ENCODE measurements at places on chromosomes 1 and 21.

DNA sequence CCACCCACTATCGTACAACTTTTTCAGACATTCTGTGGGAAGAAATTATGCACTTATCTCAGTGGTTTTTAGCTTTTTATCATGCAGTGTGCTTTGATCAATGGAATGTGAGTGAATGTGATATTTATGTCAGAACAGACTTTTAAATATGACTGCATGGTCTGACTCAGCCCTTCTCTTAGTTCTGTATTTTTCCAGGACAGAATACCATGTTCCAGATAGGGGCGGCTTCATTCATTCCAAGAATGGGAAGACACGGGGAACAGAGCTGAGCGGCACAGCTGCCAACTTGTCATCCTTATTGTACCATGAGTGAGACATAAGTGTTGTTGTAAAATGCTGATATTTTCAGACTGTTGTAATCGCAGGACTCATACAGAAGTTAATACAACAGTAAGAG, 214.6 kb upstream of the NCAM2 start:
- no peak for DNase-seq

- no peak for DNase-seq
Measured at GRCh38 chr1:113747376-113747775, 11.9 kb downstream of the PHTF1 start.

GRCh38 chr1:219365451-219365850, 191.8 kb downstream of the LYPLAL1 start:
- no peak for DNase-seq

- DNase-seq, result no peak
Measured at GRCh38 chr1:14686701-14687100, 88.2 kb downstream of the KAZN start.

- no peak for DNase-seq
Measured at GRCh38 chr1:231857609-231858135, 231.1 kb downstream of the DISC1 start.

- no peak for DNase-seq
Measured at GRCh38 chr1:74222701-74223100, 12.5 kb upstream of the TNNI3K start.

GRCh38 chr1:187408212-187409004, 579.7 kb downstream of the PLA2G4A start:
- DNase-seq, result no peak

DNA sequence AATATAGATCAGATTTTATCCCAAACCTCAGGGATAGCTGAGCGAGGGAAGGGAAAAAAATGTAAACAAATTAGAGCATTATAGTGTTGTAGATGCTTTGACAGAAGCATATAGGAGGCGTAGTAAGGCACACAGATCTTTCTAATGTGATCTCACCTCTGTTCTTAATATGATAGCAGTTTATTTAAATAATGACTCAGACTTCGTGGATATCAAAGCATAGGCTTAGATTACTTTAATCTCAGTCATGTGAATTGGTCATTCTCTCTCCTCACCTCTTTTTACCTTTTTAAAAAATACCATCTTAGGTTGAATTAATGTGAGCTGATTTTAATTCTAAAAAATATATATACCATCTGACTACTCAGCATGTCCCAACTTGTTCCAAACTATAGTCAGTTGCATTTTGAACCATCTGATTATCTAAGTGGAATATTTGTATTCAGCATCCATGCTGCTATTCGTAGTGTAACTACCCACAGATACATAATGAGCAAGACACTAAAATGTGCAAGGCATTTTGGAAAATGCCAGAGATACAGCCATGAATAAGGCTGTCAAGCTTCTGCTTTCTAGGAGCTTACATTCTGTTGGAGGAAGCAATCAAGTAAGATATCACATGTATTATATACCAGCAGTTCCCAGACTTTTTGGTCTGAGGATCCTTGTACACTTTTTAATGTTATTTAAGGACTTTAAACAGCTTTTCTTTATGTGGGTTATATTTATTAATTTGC, 76.7 kb downstream of the OSBPL9 start:
- DNase-seq, result no peak

DNA sequence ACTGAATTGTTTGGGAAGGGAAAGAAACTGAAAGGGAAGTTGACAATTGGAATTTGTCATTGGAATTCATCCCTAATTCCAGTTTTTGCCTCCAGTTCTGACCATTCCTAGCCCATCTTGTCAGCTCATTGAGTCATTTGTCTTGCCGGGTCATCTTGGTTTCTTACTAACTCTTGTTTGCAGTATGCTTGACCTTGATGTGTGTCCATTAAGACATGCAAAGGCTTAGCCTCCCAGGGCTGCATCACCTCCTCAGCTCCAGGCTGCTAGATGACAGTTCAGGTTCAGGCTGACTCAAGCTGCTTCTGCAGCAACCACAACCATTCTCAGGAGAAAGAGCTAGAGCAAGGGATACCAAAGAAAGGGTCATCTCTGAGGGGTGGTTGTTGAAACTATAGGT, 151.3 kb upstream of the PTGFR start:
- DNase-seq, result no peak

- no peak for DNase-seq
Measured at GRCh38 chr1:150150133-150151021, 661 bp downstream of the PLEKHO1 start.

DNA sequence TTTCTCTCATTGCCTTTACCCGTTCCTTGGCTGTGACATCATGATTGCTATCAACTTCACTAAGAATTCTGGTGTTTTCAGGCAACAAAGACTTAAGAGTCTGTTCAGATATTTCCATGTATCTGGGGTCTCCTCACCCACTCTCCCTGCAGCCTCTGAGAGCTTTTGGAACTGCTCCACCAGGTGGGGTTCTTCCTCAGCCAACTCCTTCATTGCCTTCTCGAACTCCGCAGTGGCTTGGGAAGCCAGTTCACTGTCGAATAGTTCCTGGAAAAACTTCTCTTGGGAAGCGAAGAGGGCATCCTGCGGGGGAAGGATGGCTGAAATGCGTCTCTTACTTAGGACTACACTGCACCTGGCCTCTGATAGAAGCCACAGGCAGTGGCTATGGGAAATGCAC, 2.1 kb downstream of the PEX19 start:
- DNase-seq, result no peak

DNA sequence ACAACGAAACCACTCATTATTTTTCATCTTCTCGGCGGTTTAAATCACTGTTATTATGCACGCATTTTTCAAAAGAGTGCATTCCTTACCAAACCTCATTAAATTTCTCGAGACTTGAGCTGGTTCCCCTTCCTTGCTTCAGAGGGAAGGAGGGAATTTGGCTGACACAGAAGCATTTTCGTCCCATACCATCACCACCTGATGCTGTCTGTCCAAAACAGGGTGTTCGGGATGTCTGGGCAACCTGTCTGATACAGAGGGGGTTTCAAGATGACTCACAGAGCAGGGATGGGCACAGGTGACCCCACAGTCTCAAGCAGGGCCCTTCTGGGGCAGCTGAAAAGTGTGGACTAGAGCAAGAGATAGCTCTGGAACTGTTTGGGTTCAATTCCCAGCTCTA, 12.3 kb upstream of the RCC2 start:
- DNase-seq, result no peak

DNA sequence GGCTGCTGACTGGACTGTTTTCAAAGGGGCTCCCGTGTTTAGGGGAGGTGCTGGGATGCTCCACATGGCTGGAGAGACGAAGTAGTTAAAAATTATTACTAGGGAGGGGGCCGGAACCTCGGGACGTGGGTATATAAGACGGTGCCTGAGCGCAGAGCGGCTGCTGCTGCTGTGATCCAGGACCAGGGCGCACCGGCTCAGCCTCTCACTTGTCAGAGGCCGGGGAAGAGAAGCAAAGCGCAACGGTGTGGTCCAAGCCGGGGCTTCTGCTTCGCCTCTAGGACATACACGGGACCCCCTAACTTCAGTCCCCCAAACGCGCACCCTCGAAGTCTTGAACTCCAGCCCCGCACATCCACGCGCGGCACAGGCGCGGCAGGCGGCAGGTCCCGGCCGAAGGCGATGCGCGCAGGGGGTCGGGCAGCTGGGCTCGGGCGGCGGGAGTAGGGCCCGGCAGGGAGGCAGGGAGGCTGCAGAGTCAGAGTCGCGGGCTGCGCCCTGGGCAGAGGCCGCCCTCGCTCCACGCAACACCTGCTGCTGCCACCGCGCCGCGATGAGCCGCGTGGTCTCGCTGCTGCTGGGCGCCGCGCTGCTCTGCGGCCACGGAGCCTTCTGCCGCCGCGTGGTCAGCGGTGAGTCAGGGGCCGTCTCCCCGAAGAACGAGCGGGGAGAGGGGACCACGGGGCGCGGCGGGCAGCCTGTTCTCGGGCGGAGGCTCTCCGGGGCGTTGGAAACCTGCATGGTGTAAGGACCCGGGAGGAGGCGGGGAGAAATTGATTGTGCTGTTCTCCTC, at the start of gene CHODL:
TSS of gene CHODL (plus strand) at position 163 of the 793 bp plus-strand sequence. CDS start at position 554, 391 bp downstream.
- no peak for DNase-seq

DNA sequence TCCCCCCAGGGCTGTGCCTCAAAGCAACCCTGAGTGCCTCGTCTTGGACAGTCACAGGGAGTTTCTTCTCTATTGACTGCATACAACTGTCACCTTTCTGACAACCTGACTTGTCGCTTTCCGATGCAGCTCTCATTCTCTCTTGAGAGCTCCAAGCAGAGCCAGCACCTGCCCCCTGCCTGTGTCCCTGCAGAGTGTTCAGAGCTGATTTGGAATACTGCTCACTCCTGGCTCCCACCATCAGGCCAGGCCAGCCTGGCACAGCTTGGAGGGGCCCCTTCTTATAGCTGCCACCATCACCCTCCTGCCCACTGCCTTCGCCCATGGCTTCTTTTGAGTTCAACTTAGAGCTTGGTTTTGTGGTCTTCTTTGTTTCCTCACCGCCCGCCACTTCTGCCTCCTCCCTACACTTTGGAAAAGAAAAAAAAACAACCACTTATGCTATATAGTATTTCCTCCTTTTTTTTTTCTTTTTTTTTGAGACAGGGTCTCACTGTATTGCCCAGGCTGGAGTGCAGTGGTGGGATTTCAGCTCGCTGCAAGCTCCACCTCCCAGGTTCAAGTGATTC, 12.3 kb downstream of the NCF2 start:
- DNase-seq, result no peak

DNA sequence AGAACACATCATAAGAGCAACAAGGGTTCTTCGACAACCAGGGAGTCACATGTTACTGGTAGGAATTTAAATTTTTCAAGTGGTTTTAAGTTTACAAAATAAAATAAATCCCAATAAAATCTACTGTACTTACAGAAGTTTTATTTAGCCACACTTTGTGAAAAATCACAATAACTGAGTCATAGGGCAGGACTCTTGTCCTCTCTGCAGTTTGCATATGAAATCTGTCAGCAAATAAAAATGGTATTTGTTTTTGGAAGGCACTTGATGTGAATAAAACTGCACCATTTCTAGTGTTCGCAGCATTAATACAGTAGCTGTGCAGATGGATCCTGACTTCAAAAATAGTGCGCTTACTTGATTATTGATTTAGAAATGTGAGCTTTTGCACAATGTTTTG, 150.4 kb downstream of the LBR start:
- no peak for DNase-seq

- DNase-seq, result no peak
Measured at GRCh38 chr1:228316589-228317387, 89.8 kb downstream of the TRIM11 start.

GRCh38 chr1:31151402-31151801, 85.9 kb upstream of the PUM1 start:
- DNase-seq, result no peak

DNA sequence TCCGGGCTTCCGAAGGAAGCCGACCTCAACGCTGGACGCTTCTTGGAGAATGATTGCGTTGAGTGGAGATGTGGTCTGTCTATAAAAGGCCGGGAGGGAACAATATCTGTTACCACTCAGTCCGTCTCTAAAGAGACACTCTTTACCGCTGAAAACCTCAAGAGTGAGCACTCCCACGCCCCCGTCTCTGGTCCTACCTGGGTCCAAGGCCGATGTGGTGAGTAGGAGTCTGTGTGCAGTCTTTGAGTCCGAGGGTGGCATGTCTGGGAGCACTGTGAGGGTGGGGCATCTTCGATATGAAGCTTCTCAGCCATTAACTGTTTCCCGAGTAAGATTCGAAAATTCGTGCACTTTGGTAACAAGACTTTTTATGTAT, 576 bp downstream of the ZFP69 start:
- no peak for DNase-seq

- DNase-seq, result no peak
Measured at GRCh38 chr1:181136738-181137122, 48.2 kb downstream of the IER5 start.

GRCh38 chr21:44439211-44439600, 16.1 kb upstream of the LRRC3 start:
- DNase-seq, result no peak

DNA sequence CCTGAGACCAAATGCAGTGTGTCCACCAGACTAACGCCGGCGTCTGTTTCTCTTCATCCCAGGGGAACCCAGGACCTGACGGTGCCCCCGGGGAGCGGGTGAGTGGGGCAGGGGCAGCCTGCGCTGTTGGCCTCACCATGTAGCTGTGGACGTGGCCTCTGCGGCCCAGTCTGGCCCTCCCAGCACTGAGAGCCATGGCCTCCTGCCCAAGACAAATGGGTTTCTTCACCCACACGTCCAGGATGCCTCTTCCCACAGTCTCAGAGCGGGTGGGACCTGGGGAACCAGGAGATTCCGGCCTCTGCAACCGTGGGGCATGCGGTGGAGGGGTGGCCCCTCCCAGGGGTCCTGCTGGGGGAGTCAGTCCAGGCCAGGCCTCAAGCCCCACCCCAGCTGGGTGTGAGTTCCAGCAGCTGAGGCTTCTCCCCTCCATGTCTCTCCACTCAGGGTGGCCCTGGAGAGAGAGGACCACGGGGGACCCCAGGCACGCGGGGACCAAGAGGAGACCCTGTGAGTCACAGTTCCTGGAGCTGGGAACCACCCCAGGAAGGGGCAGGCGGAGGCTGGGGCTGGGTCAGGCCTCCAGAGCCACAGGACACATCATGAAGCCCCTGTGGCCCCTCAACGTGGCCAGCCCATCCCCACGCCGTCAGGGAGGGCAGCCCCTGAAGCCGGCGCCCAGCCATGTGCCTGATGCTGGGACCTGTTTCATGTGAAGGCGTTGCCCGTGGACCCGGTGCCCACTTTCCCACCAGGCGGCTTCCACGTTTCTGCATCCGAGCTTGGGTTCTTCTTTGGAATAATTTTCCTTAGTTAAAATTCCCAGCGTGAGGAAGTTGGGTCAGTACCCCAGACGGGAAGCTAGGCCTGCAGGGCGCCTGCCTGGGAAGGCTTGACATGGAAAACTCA, 11.0 kb downstream of the COL6A1 start:
- no peak for DNase-seq

DNA sequence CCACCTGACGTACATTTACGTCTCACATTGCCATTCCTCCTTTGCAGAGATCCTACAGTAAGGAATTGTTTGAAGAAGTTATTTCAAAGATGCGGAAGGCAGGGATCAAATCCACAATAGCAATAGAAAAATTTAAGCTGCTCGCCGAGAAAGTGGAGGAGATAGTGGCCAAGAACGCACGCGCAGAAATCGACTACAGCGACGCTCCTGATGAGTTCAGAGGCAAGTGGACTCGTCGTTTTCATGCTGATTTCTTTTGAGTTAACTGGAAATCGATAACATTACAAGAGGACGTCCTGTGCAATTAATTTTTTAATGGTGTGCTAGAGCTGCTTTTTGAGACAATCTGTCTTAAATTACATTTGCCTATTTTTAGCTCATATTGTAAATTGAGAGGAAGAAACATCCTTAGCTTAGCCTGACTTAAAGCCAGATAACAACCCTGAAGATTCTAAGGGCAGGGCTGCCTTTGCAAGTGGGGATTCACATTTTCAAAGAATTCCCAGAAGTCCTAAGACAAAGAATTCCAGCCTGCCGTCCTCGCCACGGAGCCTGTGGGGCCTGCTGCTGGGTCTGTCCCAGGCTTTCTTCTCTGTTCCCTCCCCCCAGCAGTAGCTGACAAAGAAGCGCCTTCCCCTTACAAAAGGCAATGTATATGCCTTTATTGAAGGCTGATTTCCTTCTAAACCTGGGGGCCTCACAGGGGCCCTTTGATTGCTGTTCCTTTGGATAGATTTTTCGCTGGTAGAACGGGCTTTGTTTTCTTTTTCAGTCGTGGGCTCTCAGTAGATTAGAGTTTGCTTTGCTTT, 31.6 kb upstream of the KIF1B start:
- DNase-seq, result no peak
